ENCODE measurements at places on chromosomes 12 and 14.

DNA sequence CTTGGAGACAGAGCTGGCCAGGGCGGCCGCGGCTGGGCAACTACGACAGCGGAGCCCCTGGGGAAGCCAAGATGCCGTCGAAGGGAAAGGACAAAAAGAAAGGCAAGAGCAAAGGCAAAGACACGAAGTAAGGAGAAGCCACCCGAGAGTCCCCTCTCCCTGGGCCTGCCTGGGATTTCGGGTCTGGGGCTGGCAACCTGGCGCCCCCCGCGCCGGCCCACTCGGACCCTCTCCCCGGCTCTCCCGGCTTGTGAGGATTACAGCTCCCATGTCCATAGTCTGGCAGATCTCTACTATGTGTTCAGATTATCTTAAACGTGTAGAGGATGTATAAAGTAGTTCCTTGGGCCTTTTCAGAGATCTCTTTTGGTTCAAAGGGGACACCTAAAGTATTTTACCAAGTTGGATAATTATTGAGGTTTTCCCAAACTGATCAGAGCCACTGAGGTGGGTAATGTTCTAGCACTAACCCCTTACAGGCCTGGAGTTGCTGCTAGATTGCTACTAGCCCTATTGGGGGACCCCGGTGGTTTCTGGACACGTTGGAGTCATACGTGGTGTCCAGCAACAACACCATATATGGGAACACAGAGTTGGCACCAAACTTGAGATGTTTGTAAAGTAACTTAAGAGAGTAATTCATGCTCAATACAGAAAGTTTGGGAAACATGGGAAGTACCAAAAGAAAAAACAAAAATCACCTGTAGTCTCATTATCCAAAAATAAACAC is 424 bp downstream of the BBOF1 start:
- DNase-seq = peak; percentile 33

DNA sequence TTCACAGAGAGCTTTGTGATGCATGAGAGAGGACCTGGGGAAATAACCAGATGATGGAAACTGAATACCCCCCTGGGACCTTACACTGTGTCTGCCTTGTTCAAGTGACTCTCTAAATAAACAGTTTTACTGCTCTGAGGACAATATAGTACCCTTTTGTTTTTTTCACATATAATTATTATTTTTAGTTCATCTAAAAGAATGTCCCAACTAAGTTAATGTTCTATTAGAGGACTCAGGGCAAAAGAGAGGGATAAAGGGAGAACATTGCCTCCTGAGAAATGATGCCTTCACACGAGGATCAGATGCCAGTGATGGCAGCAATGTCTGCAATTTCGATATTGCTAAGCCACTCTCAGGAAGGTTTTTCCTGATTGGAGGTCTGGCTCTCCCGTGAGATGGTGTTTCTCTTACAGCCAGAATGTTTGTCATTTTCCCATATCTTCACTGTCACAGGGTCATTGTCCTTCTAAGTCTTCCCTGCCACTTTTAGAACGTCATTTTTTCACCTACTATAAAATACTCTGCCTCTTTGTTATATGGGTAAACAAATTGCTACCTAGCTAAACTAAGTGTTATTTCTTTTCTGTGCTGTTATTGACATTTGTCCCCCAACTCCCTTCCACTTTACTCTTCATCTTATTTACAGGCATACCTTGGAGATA is 201.6 kb downstream of the RAD51B start:
- no peak for DNase-seq

DNA sequence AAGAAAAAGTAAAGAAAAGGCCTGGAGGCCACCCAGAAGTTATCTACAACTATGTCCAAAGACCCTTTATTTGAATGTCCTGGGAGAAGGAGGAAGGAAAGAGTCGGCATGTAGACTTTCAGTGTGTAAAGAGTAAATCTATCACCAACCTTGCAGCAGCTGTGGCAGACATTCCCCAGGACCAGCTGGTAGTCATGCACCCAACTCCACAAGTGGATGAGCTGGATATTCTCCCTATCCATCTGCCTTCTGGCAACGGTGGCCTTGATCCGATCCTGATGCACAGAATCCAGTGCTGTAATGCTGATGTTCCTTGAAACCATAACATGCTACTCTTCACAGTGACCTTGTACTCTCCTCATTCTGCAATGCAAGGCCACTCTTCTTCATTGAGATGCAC is 27.3 kb downstream of the KRT76 start:
- no peak for DNase-seq

DNA sequence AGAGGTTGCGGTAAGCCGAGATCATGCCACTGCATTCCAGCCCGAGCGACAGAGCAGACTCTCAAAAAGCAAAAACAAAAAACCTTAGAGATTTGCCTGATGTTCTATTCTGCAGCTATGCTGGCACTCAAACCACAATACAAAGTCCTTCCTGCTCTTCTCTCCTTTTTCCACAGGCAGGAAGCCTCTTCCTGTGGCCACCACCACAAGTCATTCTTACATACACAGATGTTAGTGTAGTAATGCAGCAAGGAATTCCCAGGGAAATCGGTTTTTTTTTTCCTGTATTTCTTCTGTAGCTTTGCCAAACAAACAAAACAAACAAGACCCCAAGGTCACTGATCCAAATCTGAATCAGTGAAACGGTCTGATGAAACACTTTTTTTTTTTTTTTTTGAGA is 104.3 kb downstream of the FIGNL2 start:
- DNase-seq = no peak

- no peak for DNase-seq
Measured at GRCh38 chr12:22374508-22374907, 40.0 kb upstream of the ST8SIA1 start.

DNA sequence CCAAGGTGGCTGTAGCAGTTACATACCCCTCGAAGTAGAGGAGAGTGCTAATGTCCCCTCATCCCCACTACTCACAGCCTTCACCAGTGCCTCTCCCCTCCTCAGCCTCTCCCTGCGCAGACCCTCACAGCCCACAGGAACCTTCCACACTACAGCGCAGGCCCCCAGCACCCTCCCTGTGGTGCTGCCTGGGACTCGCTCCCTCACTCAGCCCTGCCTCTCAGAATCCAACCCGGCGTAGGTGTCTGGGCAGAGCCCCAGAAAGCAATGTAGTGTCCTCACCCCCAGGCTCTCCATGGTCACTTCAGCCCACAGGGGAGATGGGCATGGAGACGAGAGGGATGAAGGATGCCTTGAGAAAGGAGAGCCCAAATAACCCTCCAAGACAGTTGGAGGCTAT is 10.9 kb upstream of the ZNF740 start:
- DNase-seq = no peak

DNA sequence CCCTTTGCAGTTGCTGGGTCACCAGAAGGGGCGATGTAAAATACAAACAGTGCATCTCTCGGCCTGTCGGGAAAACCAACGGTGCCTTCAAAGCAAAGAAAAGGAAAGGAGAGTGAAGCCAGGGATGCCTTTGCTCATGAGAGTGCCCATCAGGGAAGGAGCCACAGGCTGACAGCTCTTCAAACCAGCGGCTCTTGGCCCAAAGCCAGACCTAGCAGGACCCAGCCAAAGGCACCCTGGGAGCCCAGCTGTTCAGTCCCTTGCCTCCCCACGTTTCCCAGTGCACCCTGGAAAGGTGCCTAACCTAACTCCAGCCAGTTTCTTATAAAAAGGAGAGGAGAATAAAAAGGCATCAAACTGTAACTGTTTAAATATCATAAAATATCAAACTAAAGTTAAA is 29.2 kb downstream of the PRMT8 start:
- no peak for DNase-seq
